ENCODE measurements at places on chromosomes 11 and 22. TPM values are rescaled to one million over a fixed set of nuclear protein-coding genes. Genes with fewer than 3 reads are reported as not detected.

- H3K4me3 ChIP-seq = no peak overlapping the region
- no peak overlapping the region for H3K27ac ChIP-seq
Measured at GRCh38 chr11:45616802-45617549, 48.4 kb downstream of the CHST1 start.

DNA sequence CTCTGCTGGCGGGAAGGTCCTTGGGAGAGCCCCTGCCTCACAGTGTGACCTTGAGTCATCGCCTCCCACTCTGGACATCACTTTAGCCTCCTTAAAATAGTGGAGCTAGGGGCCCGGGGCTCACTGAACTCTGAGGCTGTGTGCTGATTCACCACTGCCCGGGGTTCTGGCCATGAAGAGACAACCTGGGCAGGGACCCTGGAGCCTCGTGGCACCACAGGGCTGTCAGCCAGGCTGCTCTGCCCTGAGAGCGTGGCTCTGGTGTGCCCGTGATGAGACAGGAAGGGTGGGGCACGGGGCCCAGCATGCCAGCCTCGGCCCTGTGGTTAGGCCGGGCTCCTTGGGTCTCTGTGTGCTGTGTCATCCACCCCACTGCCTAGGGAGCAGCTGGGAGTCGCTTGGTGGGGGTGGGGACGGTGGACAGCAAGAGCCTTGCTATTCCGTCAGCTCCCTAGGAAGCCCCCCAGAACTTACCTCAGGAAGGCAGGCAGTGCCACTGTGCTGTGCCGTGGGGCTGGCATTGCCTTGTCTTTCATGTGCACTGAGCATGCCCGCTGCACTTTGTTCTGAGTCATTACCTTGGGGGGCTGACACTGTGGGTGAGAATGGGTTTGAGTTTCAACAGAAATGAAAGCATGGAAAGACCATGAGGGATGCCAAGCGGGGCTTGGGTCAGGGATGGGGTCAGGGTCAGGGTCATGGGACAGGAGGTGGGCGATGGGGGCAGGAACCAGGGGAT lies 31.7 kb downstream of the TPCN2 start:
- no peak for DNase-seq
- no peaks in the 10 kb centered on the region for H3K27me3 ChIP-seq
- H3K4me3 ChIP-seq = no peak overlapping the region
- H3K36me3 ChIP-seq = no peaks in the 10 kb centered on the region
- H3K4me1 ChIP-seq = no peaks in the 10 kb centered on the region

GRCh38 chr11:61627850-61628661 lies 47.2 kb upstream of the SYT7 start:
- no peaks in the 10 kb centered on the region for H3K36me3 ChIP-seq
- no peak for DNase-seq
- H3K4me1 ChIP-seq = no peaks in the 10 kb centered on the region
- no peak overlapping the region for H3K4me3 ChIP-seq
- no peaks in the 10 kb centered on the region for H3K27me3 ChIP-seq
- H3K27ac ChIP-seq = no peak overlapping the region

Gene UBASH3B
- 55.1 TPM for total RNA-seq

Gene NCR3LG1
- 8.6 TPM for total RNA-seq

Gene CD6
- total RNA-seq = 1.1 TPM

Gene JAML
- 0.39 TPM for total RNA-seq

- no peaks in the 10 kb centered on the region for H3K27me3 ChIP-seq
- peaks cover 12% of the 10 kb centered on the region for H3K4me1 ChIP-seq
- H3K36me3 ChIP-seq = no peaks in the 10 kb centered on the region
Measured at GRCh38 chr11:72777755-72778278, 16.0 kb downstream of the STARD10 start.

DNA sequence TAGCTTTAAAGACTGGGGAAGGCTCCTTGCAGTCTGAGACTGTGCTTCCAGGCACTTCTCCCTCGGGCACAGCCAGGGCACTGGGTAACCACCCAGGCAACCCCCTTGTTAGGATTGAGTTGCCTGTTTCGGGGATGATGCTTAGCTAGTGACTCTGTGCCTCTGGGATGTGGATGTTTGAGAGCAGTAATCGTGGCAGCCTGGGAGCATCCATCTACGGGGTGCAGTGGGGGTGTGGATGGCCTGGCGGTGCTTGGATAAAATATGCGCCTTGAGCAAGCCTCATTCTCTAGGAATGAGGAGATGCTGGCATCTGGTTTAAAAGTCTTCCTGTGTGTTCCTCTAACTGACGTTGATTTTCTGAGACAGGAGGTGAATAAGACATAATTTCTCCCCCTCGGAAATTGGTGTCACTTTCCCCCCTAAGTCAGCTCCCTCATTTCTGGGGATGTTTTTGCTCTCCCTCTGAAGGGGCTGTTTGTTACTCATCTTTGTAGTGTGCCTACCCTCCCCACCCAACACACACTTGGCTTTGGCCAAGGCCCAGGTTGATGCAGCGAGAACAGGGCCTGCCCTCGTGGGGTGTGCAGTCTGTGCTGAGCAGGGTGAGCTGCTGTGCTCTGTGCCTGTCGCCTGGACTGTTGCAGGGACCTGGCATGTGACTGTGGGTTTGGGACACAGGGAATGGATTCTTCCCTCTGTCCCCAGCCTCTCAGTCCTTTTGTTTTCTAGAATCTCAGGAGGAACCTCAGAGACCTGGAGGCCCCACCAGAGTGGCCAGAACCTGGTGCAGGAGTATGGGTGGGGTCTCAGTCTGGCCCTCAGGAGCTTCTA lies 2.0 kb downstream of the GNAZ start:
- no peaks in the 10 kb centered on the region for H3K36me3 ChIP-seq
- no peak overlapping the region for H3K27ac ChIP-seq
- no peaks in the 10 kb centered on the region for H3K27me3 ChIP-seq
- H3K4me3 ChIP-seq = no peak overlapping the region

Gene BBOX1
- total RNA-seq = not detected

DNA sequence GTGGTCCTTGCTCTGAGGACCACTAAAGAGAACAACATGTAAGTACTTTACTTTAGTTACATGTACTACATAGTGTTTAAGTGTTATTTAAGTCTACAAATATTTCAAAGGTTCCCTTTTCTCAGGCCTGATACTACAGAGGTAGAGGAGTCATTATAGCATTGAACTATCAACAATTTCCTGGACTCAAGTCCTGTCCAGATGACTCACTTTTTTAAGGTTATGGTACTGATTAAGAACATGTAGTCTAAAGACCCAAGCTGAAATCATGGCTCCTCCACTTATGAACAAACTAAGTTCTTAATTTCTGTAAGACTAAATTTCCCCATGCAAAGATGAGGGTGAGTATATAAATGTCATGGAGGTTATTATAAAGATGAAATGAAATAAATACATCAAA lies 74.7 kb downstream of the NARS2 start:
- H3K27ac ChIP-seq = no peak overlapping the region
- H3K4me1 ChIP-seq = no peaks in the 10 kb centered on the region
- no peaks in the 10 kb centered on the region for H3K36me3 ChIP-seq
- no peak overlapping the region for H3K4me3 ChIP-seq
- no peaks in the 10 kb centered on the region for H3K27me3 ChIP-seq
- DNase-seq = no peak

Gene LARGE2
- total RNA-seq = 1.4 TPM

DNA sequence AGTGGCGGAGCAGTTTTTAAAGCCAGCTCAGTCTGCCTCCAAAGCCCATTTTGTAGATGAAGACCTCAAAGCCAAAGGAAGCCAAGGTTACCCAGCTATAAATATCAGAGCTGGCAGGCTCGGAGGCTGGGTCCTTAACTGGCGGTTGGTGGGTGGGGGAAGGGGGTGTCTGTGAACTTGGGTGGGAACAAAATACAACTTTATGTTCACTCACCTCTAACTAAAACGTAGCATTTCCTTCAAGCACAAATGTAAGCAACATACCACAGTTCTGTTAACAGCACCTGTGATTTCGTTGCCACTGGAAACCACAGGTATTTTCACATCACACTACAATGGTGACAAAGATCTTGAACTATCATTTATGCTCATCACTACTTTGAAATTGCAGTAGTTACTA lies 99.7 kb upstream of the SYT13 start:
- peaks cover 2% of the 10 kb centered on the region for H3K27me3 ChIP-seq
- no peak overlapping the region for H3K4me3 ChIP-seq
- DNase-seq = no peak
- H3K27ac ChIP-seq = no peak overlapping the region

DNA sequence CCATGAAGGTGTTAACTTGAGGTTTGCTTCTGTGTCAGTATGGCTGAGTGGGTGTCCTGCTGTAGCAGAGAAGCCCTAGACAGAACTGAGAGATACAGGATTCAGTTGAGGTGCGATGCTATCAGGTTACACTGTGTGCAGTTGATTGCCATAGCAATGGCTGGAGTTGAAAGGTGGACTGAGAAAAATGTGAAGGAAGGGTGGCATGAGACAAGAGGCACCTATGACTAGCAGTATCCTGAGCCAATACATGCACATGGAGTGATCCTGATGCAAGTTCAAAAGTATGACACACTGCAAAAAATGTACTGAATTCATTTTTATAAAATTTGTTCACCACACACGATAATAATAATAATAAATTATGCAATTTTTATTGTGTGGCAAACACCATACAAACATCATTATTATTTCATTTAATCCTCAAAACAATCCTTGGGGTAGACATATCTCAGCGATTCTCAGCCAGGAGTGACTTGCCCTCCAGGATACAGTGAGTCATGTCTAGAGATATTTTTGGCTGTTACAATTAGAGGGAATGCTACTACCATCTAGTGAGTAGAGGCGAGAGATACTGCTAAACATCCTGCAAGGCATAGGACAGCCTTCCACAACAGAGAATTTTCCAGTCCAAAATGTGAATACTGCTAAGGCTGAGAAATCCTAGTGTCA lies 3.9 kb upstream of the PIWIL4 start:
- DNase-seq = peak; percentile 47
- no peak overlapping the region for H3K4me3 ChIP-seq
- no peaks in the 10 kb centered on the region for H3K36me3 ChIP-seq

Gene FAT3
- 0.33 TPM for total RNA-seq

DNA sequence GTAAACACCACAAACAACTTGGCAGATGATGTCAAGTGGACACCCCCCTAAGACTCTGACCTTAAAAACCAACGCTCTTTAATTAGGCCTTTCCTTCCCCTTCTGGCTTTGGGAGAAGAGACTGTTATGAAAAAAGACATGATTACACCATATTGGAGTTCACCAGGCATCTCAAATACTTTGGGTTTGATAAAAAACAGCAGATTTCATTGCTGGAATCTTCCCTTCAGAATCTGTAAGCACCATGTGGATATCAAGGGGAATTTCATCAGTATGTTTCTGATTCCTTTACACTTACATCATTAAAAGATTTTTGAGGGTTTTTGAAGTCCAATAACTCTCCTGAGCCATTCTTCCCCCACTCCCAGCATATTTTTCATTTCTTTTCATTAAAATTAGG lies 85.6 kb downstream of the KIRREL3 start:
- H3K27ac ChIP-seq = no peak overlapping the region
- no peaks in the 10 kb centered on the region for H3K27me3 ChIP-seq
- no peaks in the 10 kb centered on the region for H3K4me1 ChIP-seq
- no peak overlapping the region for H3K4me3 ChIP-seq
- no peak for DNase-seq

- no peaks in the 10 kb centered on the region for H3K27me3 ChIP-seq
- no peak overlapping the region for H3K27ac ChIP-seq
- no peak for DNase-seq
- H3K4me1 ChIP-seq = peaks cover 27% of the 10 kb centered on the region
Measured at GRCh38 chr11:65412271-65413076, 10.1 kb upstream of the NEAT1 start.

Gene CHST1
- not detected for total RNA-seq

- no peak overlapping the region for H3K4me3 ChIP-seq
- no peaks in the 10 kb centered on the region for H3K27me3 ChIP-seq
- no peak for DNase-seq
- H3K36me3 ChIP-seq = no peaks in the 10 kb centered on the region
- no peak overlapping the region for H3K27ac ChIP-seq
Measured at GRCh38 chr11:11501546-11502262, 120.1 kb downstream of the GALNT18 start.

Gene ATXN10
- total RNA-seq = 184 TPM

GRCh38 chr22:43385770-43386641 lies 25.8 kb upstream of the MPPED1 start:
- H3K27ac ChIP-seq = no peak overlapping the region
- peak; percentile 45 for DNase-seq
- H3K4me3 ChIP-seq = no peak overlapping the region
- H3K27me3 ChIP-seq = peaks cover 2% of the 10 kb centered on the region
- H3K36me3 ChIP-seq = no peaks in the 10 kb centered on the region

DNA sequence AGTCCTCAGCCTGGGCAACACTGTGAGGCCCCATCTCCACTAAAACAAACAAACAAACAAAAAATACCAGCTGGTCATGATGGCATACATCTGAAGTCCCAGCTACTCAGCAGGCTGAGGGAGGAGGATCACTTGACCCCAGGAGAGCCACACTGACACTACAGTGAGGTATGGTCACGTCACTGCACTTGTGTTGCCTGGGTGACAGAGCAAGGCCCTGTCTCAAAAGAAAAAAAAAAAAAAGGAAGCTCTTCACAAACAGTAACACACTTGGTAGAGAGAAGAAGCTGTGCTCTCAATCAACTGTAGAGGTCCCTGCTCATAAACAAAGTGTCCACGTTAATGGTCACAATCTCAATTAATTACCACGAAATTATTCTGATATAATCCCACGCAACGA lies 401.6 kb upstream of the CCDC90B start:
- H3K4me1 ChIP-seq = no peaks in the 10 kb centered on the region
- H3K36me3 ChIP-seq = no peaks in the 10 kb centered on the region
- DNase-seq = no peak
- H3K27ac ChIP-seq = no peak overlapping the region
- H3K27me3 ChIP-seq = no peaks in the 10 kb centered on the region
- H3K4me3 ChIP-seq = no peak overlapping the region

Gene OR52I1
- total RNA-seq = not detected

GRCh38 chr11:11836676-11837231 lies 5.0 kb upstream of the USP47 start:
- H3K27me3 ChIP-seq = no peaks in the 10 kb centered on the region
- H3K27ac ChIP-seq = no peak overlapping the region
- no peaks in the 10 kb centered on the region for H3K36me3 ChIP-seq
- H3K4me3 ChIP-seq = no peak overlapping the region

Gene FAM83F
- total RNA-seq = 0.05 TPM

GRCh38 chr11:27505781-27506180 lies 788 bp downstream of the LIN7C start:
- H3K27ac ChIP-seq = peak overlapping the region; percentile 98
- H3K4me3 ChIP-seq = peak overlapping the region; percentile 90
- no peaks in the 10 kb centered on the region for H3K27me3 ChIP-seq
- DNase-seq = no peak
- peaks cover 15% of the 10 kb centered on the region for H3K36me3 ChIP-seq

Gene APOA5
- total RNA-seq = 0.39 TPM

- H3K4me1 ChIP-seq = 0 out of 2 replicates have a peak, but pooled peaks cover 9% of the 10 kb centered on the region
- DNase-seq = no peak
- H3K27ac ChIP-seq = no peak overlapping the region
Measured at GRCh38 chr11:87125257-87125656, 87.5 kb downstream of the TMEM135 start.

DNA sequence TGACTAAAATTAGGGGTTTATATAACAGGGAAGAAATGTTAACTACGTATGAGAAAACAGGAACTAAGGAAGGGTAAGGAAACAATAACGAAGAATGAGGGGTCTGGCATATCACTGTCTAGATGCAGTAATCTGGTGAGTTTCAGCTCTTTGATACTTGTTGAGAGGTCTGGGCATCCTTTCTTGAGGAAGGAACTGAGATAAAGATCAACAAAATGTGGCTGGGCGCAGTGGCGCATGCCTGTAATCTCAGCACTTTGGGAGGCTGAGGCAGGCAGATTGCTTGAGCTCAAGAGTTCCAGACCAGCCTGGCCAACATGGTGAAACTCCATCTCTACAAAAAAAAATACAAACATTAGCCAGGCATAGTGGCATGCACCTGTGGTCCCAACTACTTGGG lies 2.7 kb downstream of the DCDC1 start:
- peaks cover 6% of the 10 kb centered on the region for H3K36me3 ChIP-seq
- peaks cover 12% of the 10 kb centered on the region for H3K27me3 ChIP-seq
- no peak for DNase-seq
- peaks cover 6% of the 10 kb centered on the region for H3K4me1 ChIP-seq
- H3K27ac ChIP-seq = no peak overlapping the region
- H3K4me3 ChIP-seq = no peak overlapping the region
